ENCODE measurements at places on chromosomes 4 and X. TPM values are rescaled to one million over a fixed set of nuclear protein-coding genes. Genes with fewer than 3 reads are reported as not detected.
A peak's percentile ranks its signal among the peaks of the same experiment; 100 is the strongest.

GRCh38 chrX:133804072-133804471, 181.3 kb downstream of the GPC3 start:
- no peak for DNase-seq

DNA sequence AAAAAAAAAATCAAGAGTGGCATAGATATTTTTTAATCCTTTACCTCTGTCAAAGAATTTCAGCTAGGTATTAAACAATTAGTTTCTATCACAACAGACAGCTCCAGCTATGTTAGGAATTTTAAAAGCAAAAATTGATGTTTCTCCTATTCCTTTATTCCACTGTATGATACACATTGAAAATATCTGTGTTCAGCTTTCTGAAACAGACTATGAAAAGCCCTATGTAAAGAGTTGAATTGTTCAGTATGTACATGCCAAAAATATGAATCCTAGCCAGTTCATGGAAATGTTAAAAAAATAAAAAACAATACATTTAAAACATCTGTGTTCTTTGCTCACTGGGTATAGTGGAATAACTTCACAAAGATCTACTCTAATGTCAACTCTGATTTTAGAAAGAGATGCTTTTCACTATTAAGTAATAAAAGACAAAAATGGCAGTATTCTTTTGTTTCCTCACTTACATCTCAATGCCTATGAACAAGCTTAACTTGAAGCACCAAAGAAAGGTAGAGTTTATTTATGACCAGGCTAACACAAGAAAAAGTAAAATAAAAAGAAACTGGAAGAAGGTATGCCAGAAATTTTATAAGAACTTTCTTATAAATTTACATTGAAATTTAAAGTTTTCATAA, 32.1 kb downstream of the FBXW7 start:
- no peak for DNase-seq

DNA sequence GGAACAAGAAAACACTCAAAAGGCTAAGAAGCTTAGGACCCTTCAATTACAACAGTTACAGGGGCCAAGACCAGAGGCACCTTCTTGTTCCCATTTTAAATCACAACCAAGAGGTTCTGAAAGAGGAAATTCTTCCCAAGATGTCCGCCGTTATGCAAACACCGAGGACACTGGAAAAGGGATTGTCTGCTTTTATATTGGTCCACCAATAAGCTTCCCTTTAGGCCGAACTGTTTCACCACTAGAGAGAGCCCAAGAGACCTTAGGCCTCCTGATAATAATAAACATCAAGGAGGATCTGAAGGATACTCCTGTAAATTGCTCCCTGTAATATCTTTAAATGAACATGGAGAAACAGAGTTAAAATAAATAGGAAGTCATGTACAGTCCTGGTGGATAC, 92.6 kb upstream of the NLRP2B start:
- no peak for DNase-seq

The USP26 gene
- not detected for polyA plus RNA-seq

The FAM9C gene
- polyA plus RNA-seq, result 0.49 TPM

The PLAC8 gene
- 2.6 TPM for polyA plus RNA-seq

DNA sequence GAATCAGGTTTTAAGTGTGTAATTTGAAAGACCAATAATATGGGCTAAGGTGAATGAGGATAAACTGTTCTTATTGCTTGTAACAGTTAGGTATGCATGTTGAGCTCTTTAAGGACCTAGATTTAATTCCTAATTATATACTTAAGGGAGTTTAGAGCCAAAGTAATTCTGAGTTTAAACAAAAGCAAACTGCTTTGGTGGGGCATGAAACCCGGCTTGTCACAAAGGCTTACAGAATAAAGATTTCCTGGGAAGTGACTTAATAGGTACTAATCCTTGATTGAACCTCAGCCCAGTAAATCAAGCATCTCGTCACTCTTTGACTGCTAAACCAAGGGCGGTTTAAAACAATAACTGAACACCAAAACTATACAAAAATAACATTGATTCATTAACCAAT, 1324.2 kb downstream of the RPA4 start:
- no peak for DNase-seq

- no peak for DNase-seq
These were observed 536 bp upstream of the CTSO start for GRCh38 chr4:155954118-155954685.

DNA sequence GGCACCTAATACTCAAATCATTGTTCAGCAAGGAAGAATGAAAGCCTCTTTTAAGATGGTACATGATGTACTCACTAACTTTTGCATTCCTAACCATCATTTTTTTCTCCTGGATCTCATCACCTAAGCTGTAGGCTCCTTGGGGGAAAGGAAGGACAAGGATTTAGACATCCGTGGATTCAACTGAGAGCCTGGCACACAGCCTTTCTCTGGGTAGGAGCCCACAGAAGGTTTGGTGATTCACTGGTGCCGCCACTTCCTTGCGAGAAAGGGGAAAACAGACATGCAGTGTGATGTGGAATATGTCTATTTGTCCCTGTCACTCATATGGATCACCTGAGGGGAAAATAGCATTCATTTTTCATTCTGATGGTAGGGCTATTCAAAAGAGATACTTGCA, 147.3 kb downstream of the PCDH7 start:
- no peak for DNase-seq

DNA sequence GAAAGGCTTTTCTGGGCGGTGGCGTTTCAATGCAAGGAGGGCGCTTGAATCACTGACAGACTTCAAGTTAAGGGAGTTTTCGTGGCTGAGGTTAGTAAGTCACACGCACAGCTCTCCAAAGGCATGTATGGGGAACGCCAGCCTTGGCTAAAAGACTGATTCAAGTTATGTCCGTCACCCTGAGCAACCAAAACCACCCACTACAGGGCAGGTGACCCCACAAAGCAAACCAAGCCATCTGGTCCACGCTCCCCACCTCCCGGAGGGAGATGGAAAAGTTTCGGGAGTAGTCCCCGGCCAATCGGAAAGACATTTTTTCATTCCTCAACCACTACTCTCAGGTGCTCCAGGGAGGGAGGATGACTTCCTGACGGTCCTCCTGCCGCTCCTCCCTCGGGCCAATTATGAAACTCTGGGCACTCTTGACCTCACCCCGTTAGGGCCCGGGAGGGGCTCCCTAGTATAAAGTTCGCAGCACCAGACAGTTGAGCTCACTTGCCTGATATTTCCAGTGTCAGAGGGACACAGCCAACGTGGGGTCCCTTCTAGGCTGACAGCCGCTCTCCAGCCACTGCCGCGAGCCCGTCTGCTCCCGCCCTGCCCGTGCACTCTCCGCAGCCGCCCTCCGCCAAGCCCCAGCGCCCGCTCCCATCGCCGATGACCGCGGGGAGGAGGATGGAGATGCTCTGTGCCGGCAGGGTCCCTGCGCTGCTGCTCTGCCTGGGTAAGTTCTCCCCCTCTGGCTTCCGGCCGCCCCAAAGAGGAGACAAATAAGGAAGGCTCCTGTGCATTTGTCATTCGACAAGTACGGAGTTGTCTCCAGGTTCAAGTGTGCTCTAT, at the start of gene EREG:
TSS of gene EREG (plus strand) at position 494 of the 840 bp plus-strand sequence. CDS start at position 658, 164 bp downstream.
- no peak for DNase-seq

- DNase-seq, result no peak
These were observed 49.0 kb downstream of the HTN1 start for GRCh38 chr4:70099206-70099605.

- DNase-seq, result no peak
These were observed 112.5 kb downstream of the MAB21L2 start for GRCh38 chr4:150694438-150694837.

The CRLF2 gene
- polyA plus RNA-seq, result not detected

The ANXA10 gene
- polyA plus RNA-seq, result 0.58 TPM

The STBD1 gene
- 1.7 TPM for polyA plus RNA-seq

DNA sequence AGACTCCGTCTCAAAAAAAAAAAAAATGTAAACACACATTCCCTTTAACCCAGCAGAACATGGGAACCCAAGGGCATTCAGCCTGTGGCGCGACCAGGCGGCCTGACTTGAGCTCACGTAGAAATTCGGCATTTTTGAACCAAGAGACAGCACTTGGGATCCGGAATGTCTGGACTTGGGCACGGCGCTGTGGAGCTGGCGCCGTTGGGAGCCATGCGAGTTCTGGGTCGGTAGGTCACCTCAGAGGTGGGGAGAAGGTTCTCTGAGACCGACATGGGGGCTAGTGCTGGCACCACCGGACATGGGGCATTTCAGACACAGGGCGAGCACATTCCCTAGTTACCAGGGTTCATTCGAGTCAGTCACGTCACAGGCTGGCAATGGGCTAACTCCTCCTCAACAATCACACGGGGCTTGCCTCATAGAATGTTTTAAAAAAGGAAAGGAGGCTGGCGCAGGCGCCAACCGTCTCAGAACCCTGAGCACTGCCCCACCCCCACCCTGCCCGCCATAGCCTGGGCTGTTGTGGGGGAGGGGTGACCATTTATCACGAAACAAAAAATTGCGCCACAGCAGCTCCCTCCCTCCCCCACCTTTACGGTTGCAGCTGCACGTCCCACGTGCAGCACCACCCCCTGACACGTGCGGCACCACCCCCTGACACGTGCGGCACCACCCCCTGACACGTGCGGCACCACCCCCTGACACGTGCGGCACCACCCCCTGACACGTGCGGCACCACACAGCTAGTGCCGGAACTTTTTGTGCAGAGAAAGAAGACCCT, at the start of gene TEX28:
TSS of gene TEX28 (minus strand) at position 334 of the 784 bp plus-strand sequence. CDS start 3,007 bp downstream, outside the sequence.
- DNase-seq, result no peak

GRCh38 chr4:1019729-1020470, 8.5 kb downstream of the FGFRL1 start:
- no peak for DNase-seq

The BMP3 gene
- polyA plus RNA-seq, result 18.6 TPM

The PCSK1N gene
- 14.1 TPM for polyA plus RNA-seq

DNA sequence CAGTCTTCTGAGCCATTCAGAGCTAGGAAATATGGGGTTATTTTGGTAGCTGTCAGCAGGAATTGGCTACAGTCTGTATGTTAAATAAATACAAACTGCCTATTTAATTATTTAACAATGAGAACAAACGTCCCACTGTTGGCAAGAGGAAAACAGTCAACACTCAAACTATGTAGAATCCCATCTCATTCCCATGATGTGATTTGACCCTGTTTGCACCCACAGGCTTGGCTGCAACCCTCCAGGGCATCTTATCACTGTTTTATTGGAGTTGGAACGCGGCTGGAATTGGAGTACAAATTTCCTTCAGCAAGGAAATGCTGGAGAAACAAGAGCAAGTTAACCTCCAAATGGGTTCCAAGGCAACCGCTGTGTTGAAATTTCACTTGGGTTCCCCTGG, 124.0 kb downstream of the KIT start:
- DNase-seq, result peak; percentile 48

DNA sequence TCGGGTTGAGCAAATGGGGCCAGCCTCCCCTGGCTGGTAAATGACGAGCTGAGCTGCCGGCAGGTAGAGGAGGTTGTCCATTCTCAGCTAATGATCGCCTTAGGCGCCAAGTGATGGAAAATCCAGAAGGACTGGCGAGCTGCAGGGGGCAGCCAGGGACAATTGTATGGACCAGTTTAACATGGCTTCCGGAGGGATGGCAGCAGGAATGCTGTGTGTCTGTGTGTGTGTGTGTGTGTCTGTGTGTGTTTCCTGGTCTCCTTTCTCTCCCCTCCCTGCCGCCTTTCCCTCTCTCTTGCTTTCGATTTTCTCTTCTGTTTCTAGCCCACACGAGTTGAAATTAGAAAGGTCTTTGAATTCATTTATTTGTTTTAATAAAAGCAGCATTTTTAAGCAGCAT, 45.2 kb upstream of the BCOR start:
- DNase-seq, result no peak

DNA sequence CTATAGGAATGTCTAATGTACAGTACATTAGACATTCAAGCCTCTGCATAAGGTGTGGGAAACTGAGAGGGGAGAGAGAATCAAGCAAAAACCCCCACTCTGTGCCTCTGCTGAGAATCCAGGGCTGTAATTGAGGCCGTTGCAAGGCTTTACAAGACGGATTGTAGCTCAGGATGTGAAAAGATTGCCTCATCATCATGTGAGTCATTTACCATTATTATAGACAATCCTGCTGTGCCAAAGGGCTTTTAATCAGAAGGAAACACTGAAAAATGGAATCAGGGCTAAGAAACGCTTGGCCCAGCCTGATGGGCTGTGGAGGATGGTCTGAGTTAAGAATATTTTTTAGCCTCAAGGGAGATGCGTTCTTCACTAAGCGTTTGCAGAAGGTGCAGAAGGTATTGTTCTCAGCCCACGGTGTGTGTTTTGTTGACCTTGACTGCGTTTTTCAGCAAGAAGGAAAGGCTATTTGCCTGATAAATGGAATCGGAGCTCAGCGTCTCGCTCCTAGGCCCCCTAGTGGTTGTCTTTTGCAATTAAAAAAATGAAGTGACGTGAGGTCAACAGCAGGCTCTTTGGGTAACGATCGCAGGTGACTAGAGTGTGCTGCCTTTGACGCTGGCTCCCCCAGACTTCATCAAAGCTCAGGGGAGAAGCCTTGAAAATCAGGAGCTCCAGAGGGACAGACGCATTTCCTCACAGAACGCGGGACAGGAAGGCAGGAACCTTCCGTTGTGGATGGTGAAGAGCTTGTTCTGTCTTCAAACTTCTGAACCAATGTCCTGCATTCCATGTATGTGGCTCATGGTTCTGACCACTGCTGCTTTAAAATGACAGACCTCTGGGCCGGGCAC, 18.1 kb upstream of the CHRNA9 start:
- DNase-seq, result peak; percentile 77

GRCh38 chr4:39700554-39700953, 2.6 kb downstream of the UBE2K start:
- no peak for DNase-seq

- no peak for DNase-seq
These were observed 748 bp downstream of the CFP start for GRCh38 chrX:47628982-47629381.
